ENCODE measurements at places on chromosomes 6 and 20. TPM values are rescaled to one million over a fixed set of nuclear protein-coding genes. Genes with fewer than 3 reads are reported as not detected.

BHLHE23 gene
- total RNA-seq: not detected

SNX9 gene
- 24.2 TPM for total RNA-seq

MAS1L gene
- total RNA-seq: not detected

DNA sequence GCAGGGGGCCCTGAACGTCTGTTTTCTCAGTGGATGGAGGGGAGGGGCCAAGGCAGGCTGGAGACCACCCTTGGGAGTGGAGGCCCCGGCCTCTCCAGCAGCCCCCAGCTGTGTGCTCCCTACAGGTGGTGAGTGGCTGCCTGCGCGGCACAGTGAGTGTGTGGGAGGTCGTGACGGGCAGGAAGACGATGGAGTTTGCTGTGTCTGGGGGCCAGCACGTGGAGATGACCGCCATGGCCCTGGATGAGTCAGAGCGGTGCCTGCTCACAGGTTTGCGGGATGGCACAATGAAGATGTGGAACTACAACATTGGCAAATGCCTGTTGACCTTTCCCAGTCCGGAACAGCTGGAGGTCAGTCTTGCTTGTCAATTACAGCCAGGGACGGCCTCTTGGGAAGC is 52.6 kb downstream of the EFCAB8 start:
- DNase-seq: peak; percentile 10

DNA sequence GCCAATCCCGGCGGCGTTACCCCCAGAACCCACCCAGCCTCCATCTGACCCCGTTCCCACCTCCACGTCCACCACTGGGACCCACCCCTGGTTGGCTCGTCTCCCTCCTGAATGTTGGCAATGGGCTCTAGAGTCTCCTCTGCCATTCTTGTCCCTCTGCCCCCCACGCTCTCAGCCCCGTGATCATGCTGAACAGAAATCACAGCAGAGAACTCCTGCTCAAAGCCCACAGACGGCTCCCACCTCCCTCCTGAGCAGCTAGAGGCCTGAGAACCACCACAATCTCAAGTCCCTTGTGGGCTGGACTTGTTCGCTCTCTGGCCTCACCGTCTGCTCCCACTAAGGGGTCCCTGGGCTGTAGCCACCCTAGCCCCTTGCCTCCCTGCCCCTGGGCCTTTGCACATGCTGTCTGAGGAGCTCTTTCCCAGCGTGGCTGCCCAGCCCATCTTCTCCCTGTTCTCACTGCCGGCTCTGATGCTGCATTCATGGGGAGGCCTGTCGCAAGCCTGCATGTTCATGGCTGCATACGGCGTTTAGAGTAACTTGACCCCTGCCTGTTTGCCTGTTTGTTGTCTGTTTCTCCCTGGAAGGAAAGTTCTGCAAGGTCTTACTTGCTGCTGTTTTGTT is 11.2 kb upstream of the FRMD1 start:
- DNase-seq: no peak

- no peak for DNase-seq
Observed at GRCh38 chr6:43921548-43922425, 151.8 kb downstream of the VEGFA start.

- DNase-seq: no peak
Observed at GRCh38 chr6:802701-803100, 109.8 kb upstream of the EXOC2 start.

RIPOR2 gene
- not detected for total RNA-seq

NTSR1 gene
- total RNA-seq: 0.50 TPM

GRCh38 chr6:43687437-43688347 is at the start of gene MRPS18A:
TSS of gene MRPS18A (minus strand) at chr6:43687791. CDS start at chr6:43687779, 12 bp downstream.
- peak; percentile 83 for DNase-seq

GRCh38 chr6:121439475-121439874 is 4.0 kb downstream of the GJA1 start:
- no peak for DNase-seq

MICA gene
- total RNA-seq: 25.6 TPM

GRCh38 chr6:49202924-49203536 is 260.0 kb downstream of the MMUT start:
- no peak for DNase-seq

DNA sequence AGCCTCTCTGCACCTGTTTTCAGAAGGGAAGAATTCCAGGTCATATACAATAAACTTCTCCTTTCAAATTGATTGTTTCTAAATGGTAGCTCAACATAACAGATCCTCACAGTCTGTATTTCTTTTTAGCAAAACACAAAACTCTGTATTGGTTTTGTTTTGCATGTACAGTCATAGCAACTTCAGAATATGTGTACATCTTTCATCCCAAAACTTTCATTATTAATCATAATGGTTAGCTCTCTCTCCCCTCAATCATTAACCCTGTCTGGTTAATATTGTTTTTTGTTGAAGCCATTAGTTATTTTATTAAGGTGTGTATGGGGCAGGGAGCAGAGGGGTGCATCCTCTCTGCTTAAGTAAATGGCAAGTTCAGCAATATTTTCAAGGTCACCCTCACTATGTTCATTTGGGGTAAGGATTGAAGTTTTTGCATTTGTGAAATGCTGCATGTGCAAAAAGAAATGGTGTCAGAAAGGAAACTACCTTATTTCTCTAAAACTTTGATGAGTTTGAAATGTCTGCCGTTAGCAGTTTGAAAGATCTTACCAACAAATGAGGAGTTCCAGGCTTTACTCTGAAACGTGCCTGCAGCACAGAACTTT is 136.8 kb upstream of the BTBD3 start:
- no peak for DNase-seq

NHLRC1 gene
- total RNA-seq: 0.31 TPM

GRCh38 chr6:90190752-90191395 is 105.8 kb downstream of the BACH2 start:
- no peak for DNase-seq

- no peak for DNase-seq
Observed at GRCh38 chr6:40798069-40798770, 211.1 kb upstream of the LRFN2 start.

SLC24A3 gene
- total RNA-seq: not detected

- no peak for DNase-seq
Observed at GRCh38 chr6:38955861-38956260, 92.7 kb upstream of the GLP1R start.

DNA sequence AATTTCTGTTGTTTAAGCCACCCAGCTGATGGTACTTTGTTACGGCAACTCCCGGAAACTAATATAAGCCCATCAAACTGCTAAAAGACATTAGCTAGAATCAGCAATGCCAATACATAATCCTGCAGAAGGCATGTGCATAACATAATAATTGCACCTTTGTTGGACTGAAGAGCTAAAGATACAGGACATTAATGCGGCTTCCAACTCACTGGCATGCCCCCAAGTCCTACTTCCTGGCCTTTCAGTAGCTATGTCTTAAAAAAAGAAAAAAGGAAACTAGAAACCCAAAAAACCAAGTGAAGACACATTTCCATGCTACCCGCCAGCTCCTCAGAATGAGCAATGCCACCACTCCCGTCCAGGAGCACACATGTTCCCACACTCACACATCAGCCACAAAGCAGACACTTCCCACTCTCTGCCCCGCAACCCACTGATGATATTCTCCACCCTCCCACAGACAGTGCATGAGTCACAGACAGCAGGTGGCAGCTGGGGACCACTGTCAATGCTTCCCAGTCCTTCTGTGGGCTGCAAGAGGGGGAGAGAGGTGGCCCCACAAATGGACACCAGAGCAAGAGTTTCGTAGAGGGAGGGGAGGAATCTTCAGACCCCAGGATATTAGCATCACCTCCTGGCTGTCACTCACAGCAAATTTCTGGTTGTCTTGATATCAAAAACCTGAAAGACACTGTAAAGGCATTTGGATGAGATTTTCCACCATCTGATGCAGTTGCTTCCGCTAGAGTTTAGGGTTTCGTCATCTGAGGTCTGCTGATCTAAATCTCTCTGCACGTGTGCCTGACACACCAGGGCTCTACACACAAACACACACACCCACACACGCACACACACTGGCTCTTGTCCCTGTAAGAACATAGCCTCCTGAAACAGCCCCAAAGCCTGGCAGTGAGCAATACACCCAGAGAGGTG is 32.8 kb downstream of the GFOD1 start:
- peak; percentile 59 for DNase-seq

GRCh38 chr6:51153109-51153508 is 334.4 kb downstream of the TFAP2B start:
- DNase-seq: no peak

DNA sequence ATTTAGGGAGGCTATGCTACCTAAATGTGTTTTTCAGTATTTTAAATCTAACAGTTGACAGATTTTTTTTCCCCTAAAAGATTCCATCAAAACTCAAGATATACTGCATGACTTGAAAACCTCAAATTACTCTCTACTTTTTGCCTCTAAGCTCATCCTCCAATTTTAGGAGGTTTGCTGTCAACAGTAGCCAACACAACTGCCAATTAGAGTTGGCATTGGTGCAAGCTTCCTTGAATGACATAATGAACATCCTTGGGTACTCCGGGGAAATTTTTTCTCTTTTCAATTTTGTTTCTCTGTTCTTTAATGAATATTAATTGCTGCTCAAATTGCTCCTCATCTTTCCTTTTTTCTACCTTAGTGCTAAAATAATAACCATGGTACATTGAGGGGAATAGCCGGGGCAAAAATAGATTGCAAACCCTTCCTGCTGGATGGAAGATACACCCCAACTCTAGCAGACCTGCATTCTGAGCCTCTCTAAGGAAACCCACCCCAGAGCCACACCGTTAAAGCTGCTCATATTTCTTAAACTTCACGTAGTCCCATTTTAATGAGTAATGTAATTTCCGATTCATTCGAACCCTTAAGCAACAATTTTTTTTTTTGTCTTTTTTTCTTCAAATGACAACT is 34.3 kb downstream of the SLC22A23 start:
- no peak for DNase-seq

DNA sequence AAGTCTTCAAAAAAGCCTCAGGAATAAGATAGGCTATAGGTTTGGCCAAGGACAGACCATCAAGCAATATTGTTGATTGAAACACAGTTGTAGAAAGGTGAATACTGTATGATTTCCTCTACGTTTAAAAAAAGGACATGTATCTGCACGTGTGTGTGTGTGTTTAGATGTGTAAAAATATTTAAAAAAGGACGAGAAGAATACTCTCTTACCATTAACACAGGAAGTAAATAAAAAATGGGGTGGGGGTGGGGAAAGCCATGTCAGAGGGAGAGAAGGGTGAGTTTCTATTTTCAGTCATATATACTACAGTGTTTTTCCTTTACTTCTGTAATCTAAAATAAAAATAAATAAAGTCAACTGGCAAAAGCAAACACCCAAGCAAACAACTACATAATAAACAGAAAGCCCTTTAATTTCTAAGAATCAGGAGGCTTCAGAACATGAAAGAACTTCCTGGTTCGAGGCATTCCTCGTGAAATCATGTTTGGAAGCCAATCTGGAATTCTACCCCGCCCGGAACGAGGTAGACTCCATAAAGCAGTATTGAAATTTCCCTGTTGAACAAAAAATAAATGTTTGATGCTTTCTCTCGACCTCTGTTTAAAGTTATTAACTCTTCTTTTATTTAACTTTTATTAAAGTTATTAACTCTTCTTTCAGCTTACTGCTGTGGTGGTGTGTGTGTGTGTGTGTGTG is 158.1 kb upstream of the ZNF217 start:
- no peak for DNase-seq

GRCh38 chr20:17825960-17826843 is 126.4 kb downstream of the BANF2 start:
- peak; percentile 54 for DNase-seq

F13A1 gene
- total RNA-seq: not detected

DNA sequence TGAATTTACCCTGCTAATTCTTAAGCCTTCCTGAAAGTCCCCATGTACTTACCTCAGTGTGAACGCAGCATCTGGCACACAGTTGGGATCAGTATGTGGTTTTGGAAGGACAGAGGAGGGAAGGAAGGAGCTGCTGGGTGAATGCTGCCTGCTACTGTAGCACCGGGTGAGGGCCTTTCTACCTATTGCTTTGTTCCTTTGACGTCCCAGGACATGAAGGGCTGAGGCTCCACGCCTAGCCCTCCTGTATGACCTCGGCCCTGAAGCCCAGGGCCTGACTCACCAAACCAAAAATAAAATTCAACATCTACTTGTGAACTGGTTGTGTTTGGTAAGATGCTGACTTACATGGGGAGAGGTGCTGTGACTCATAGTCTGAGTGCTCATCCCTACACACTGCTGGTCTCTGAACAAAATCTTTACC is 51.1 kb downstream of the ARID1B start:
- peak; percentile 94 for DNase-seq

- no peak for DNase-seq
Observed at GRCh38 chr6:107943626-107944439, 14.2 kb downstream of the SEC63 start.

GTSF1L gene
- total RNA-seq: not detected

DNA sequence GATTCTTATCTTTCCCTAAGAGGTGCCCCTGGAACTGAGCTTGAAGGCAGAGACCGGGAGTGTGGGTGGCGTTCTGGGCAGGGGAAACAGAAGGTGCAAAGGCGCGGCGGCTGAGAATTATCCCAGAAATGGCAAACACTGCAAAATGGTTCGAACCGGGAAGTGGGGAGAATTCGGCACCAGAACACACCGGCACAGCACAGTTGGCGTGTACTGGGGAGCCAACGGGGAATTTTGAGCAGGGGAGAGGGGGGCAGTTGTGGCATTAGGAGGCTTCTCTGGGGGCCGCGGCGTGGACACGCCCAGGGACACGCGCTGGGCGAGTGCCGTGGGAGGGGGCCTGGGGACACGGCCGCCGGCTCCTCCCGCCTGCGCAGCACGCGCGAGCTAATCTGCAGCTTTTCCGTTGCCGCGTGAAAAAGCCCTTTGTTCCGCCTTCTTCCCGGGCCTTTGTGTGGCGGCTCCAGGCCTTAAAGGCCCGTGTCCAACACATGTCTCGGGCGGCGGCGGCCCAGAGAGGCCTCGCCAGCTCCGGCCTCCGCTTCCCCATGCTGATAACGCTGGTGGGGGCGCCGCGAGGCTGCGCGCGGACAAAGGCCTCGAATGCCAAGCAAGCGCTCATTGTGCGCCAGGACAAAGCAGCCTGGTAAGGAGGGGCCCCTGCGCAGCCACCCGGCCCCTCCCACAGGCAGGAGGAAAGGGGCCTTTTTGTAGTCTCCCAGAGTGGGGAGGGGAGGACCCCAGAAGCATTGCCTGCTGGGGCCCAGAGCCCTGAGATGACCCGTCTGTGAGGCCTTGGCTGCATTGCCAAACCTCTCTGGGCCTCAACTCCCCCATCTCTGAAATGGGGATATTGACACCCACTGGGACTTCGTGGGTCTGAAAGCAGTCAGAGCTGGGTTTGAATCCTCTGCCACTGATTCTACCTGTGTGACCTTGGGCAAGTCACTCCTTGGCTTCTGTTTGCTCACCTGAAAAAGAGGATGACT is 82.8 kb downstream of the CD40 start:
- no peak for DNase-seq

DNA sequence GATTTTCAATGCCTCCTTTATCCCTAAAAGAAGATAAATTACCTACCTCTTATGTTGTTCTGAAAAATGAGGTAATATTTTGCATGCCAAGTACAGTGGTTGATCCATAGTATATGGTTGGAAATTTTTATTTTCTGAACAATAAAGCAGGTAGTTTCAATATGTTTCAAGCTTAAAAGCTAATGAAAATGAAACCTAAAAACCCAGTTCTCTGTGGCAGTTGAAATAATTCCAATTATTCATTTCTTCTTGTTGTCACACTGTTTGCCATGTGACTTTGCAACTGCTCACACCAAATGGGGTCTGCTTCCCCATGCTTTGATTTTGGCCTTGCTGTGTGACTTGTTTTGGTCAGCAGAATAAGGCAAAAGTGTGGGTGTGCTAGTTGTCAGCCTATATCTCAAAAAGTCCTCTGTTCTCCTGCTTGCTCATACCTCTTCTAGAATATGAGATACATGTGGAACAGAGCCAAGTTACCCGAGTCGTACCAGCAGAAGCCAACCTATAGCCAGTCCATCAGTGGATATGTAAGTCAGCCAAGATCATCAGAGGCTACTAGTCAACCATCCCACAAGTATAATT is 197.2 kb upstream of the THEMIS start:
- DNase-seq: peak; percentile 38

GRCh38 chr20:6780433-6781190 is 13.1 kb downstream of the BMP2 start:
- DNase-seq: no peak
